NCI-H446 (cell line): ENCODE measurements at places on chromosomes 7 and 10.

- no peak for DNase-seq
These were observed 54.3 kb upstream of the ZNF800 start for GRCh38 chr7:127446842-127447241.

GRCh38 chr7:44918029-44918428, 32.7 kb upstream of the PURB start:
- no peak for DNase-seq

GRCh38 chr7:30814700-30815387, 43.6 kb downstream of the MINDY4 start:
- peak; percentile 19 for DNase-seq

DNA sequence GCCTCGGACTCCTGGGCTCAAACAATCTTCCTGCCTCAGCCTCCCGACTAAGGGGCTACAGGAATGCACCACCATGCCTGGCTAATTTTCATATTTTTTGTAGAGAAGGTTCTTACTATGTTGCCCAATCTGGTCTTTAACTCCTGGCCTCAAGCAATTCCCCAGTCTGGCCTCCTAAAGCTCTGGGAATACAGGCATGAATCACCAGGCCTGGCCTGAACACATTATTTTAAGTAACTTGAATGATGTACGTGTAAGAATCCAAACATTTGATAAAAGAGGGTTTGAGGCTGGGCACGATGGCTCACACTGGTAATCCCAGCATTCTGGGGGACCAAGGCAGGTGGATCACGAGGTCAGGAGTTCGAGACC, 13.0 kb upstream of the BAMBI start:
- DNase-seq = no peak

DNA sequence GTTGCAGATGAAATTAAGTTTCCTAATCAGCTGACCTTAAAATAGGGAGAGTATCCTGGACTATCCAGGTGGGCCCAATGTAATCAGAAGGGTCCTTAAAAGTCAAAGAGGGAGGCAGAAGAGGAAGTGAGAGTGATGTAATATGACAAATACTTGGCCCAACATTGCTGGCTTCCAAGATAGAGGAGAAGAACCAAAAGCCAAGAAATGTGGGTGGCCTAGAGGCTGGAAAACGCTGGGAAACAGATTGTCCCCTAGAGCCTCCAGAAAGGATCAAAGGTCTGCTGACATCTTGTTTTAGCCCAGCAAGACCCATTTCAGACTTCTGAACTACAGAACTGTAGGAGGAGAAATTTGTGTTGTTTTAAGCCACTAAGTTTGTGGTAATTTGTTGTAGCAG, 79.7 kb upstream of the NOBOX start:
- no peak for DNase-seq

GRCh38 chr10:120735773-120736371, 115.3 kb upstream of the WDR11 start:
- DNase-seq = peak; percentile 5

GRCh38 chr10:43304687-43305333, 37.9 kb upstream of the RASGEF1A start:
- DNase-seq = no peak

- DNase-seq = no peak
These were observed 13.7 kb upstream of the HERC4 start for GRCh38 chr10:68088740-68089139.

DNA sequence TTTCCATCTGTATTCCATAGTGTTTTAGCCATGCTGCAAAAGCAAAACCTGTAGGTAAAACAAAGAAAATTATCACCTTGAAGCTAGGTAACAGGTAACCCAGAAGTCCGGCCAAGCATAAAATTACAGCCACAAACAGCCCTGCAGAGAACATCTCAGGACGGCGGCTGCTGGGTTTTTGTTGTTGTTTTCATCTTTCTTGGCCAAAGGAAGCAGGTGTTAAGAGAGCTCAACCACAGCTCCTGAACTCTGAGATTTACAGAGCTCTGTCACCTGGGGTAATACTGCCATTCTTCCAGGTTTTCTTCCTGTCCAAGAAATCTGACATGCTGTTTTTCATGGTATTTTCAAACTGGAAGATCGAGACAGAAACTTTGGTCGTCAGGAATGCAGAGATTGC, 847 bp upstream of the SCIN start:
- no peak for DNase-seq

GRCh38 chr7:55571511-55572377, 558 bp downstream of the VOPP1 start:
- no peak for DNase-seq

- DNase-seq = no peak
These were observed 44.8 kb downstream of the PRPF18 start for GRCh38 chr10:13631594-13631993.

DNA sequence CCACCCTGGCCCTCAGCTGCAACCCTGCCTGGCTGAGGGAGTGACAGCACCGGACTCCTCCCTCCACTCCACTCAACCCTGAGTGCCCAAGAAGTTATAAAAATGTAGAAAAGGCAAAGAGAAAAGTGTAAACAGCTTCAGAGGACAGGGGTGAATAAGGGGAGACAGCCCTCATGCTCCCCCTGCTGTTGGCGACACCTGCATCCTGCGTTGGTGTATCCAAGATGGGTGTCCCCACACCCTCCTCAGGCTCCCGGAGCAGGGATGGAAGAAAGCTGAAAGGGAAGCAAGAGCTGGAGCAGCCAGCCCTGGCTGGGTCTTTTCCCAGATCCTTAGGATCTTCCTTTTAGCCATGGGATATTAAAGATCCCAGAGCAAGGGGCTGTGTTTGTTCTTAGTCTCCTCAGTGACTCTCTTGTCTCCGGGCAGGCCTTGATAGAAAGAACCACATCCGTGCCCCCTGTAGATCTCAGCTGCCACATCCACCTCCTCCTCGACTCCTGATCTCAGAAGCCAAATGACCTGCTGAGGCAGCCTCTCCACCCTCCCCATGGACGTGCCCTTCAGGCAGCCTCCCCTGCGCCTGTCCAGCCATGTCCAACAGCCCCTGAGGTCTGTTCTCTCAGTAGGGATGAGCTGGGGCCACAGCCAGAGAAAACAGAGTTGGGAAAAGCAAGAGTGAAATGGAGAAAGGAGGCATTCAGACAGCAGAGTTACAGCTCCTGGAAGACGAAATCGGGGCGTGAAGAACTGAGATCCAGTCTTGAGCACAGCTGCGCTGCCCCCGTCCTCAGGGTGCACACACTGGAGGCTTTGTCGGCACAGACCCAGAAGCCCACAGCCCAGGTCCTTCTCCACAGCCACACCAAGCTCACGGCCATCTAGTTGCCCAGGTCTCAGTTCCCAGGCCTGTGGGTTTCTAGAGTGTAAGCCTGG, 6.8 kb downstream of the FAM131B start:
- no peak for DNase-seq

- no peak for DNase-seq
These were observed 51.6 kb downstream of the SLIT1 start for GRCh38 chr10:97134110-97134509.

DNA sequence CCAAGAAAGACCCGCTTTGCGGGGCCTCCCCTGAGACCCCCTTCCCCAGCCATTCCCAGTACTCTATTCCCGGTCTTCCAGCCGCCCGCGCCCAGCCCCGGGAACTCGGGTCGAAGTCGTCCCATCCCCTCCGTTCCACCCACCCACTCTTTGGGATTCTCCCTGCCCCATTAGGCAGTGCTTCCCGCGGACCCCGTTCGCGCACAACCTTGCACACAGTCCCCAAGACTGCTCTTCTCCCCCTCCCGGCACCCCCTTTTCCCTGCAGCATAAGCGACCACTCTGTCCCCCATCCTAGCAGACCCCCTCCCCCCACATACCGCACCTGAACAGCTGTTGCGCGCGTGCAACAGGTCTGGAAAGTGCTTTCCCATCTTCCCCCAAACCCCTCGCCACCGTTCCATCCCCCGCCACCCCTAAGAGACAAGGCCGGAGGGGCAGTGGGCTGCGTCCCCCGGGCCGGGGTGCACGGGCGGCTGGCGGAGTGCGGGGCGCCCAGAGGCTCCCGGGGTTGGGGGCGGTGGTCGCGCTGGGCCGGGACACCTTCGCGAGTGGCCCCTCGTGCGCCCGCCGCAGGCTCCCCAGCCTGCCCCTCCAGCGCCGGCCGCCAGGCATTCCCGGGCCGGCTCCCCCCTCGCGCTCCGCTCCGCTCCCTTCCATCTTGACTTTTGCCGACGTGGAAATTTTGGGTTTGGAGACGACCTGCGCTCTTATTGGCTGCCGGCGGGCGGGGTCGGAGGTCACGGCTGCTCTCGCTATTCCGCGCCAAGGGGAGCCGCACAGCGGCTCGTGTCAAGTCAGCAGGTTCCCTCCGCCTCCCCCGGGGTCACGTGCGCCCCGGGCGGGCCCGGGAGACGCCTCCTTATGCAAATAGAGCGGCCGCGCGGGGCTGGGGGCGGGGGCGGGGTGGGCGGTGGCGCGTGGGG, 201.2 kb upstream of the NFE2L3 start:
- DNase-seq = peak; percentile 83

DNA sequence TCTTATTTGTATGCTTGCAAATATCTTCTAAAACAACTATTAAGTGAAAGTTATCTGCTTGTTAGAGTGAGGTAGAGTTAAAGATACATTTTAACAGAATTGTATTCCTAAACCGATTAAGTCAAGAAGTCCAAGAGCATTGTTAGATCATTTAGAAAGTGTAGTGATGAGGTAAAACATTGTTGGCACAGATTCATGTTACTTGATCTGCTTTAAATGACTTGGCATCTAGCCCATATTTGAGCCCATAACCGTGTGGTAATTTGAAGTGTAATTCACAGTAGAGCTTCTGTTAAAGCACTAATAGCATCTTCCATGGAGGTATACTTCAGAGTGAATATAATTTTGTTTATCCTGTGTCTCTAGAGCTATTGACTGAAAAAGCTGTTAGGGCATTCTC, 62.1 kb downstream of the PTEN start:
- no peak for DNase-seq

DNA sequence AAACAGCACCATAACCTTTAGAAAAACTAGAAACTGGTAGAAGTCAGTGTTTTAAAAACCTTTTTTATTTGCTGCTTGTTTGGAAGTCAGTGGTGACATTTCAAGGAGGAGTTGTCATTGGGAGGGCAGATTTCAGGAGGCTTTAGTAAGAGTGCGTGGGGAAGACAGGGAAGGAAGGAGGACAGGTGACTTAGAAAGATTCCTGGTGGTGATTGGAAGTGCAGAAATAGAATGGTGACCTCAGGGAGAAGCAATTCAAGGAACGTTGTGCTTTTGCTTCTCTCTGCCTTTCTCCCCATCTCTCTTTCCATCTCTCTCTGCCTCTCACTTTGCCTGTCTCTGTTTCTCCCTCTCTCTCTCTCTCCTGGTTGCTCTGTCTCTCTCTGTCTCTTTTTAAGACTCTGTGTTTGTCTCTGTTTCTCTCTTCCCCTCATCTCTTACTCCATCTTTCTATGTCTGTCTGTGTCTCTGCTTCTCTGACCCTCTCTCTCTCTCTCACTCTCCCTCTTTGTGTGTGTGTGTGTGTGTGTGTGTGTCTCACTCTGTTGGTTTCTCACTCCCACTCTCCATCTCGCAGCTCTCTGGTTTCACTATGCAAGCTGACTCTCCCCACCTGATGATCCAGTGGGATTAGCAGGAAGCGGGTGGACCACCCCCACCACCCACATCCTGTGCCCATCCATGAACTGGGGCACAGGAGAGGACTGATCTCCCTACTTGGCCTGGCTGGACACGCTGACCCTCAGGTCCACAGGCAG, 10.9 kb upstream of the PFKP start:
- no peak for DNase-seq

DNA sequence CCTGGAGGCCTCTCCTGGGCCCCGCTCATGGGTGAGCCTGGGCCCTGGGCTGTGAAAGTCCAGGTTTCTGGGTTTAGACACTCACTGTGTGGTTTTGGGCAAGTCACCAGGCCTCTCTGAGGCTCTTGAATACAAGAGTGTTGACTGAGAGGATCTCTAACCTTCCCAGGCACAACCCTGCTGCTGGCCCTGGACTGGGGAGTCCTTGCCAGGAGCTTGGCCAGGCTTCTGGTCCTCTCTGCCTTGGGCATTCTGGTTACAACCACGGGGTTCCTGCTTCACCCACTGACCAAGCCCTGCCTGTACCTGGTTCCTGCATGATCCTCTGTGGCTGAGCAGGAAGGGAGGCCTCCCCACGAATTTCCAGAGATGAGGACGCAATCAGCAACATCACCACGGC, 63.6 kb upstream of the COL13A1 start:
- DNase-seq = no peak

- no peak for DNase-seq
These were observed 249.7 kb upstream of the NPY start for GRCh38 chr7:24034251-24034650.

DNA sequence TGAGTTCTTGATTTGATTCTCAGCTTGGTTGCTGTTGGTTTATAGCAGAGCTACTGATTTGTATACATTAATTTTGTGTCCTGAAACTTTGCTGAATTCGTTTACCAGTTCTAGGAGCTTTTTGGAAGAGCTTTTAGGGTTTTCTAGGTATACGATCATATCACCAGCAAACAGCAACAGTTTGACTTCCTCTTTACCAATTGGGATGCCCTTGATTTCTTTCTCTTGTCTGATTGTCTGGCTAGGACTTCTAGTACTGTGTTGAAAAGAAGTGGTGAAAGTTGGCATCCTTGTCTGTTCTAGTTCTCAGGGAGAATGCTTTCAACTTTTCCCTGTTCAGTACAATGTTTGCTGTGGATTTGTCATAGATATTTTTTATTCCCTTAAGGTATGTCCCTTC, 86.2 kb downstream of the PLXDC2 start:
- no peak for DNase-seq

DNA sequence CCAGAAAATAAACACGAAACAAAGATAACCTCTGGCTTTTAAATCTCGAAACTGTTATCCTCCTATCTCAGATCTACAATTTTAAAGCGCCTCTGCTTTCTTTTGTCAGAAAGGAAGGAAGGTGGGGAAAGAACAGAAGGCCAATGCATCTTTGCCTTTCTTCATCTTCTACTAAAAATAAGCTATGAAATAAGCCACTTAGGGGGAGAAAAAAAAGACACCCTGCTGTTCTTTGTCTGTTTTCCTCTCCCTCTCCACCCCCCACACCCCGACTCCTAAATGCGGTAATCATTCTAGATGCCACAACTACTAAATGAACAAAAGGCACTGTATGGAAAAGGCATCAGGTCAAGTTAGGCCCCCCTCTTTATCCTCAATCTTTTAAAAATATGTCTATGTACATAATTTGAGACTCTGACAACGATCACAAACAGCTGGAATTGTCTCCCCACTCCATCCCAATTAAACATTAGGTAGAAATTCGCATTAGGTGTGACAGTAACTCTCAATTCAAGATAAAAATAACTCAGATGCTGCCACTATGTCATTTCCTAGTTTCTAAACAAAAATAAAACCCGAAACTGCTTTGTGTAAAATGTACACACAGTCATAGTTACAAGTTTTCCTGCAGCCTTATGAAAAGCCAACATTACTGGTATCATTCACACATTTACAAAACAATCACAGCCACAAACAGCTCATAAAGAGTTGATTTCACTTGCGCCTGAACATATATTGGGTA, 2.4 kb downstream of the UBE2H start:
- DNase-seq = no peak

DNA sequence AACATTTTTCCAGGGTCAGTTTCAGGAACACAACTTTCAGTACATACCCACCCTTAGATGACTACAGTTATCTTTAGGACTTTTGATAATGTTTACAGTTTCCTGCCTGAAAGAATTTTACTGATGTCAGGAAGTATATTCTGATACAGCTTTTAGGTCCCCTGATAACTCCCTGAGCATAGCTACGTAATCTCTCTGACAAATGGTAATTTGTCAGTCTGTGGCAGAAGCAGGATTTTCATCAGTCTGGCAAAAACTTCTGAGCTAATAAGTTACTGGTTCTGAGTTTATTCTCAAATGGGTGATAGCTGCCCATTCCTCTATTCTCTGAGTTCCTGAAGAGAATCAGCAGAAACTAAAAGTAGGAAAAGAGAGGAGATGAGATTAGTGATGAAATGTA, 270.1 kb upstream of the MTPN start:
- no peak for DNase-seq

- DNase-seq = no peak
These were observed 116.3 kb downstream of the MDFIC start for GRCh38 chr7:115038158-115038557.
